Calu3 (cell line): ENCODE measurements at places on chromosomes 7 and 10. TPM values are rescaled to one million over a fixed set of nuclear protein-coding genes. Genes with fewer than 3 reads are reported as not detected.

The ACSM6 gene
- total RNA-seq: not detected in 2 replicates

The HTR5A gene
- total RNA-seq: not detected in 2 replicates

GRCh38 chr10:50432211-50433009 lies 181.1 kb upstream of the ASAH2 start:
- H3K27me3 ChIP-seq: no peaks in the 10 kb centered on the region
- no peak overlapping the region for H3K4me3 ChIP-seq
- DNase-seq: no peak
- H3K27ac ChIP-seq: no peak overlapping the region
- H3K4me1 ChIP-seq: no peaks in the 10 kb centered on the region
- H3K36me3 ChIP-seq: no peaks in the 10 kb centered on the region

GRCh38 chr7:480531-481218 lies 39.0 kb downstream of the PDGFA start:
- H3K4me3 ChIP-seq: no peak overlapping the region
- H3K27me3 ChIP-seq: peaks cover 76% of the 10 kb centered on the region
- H3K27ac ChIP-seq: no peak overlapping the region
- DNase-seq: peak; percentile 55
- H3K36me3 ChIP-seq: peaks cover 17% of the 10 kb centered on the region

DNA sequence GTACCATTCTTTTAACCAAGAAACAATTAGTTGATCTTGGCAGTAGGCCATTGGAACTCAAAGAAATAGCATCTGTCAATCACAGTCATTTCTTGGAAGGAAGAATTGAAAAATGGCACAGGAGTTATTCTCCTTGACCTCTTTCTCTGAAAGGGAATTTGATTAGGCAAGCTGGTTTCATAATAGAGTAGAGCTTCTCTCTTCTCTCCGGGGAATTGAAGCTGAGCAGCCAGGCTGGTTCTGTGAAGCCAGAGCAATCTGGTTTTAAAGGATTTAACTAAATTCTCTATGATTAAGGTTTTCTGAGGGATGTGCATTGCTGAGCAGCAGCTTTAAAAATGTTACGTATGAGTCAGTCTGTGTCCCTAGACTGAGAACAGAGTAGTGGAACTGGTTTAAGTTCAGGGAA lies 70.2 kb downstream of the AHCYL2 start:
- H3K27ac ChIP-seq: no peak overlapping the region
- H3K36me3 ChIP-seq: no peaks in the 10 kb centered on the region
- no peak for DNase-seq
- H3K27me3 ChIP-seq: no peaks in the 10 kb centered on the region
- peaks cover 10% of the 10 kb centered on the region for H3K4me1 ChIP-seq
- no peak overlapping the region for H3K4me3 ChIP-seq

DNA sequence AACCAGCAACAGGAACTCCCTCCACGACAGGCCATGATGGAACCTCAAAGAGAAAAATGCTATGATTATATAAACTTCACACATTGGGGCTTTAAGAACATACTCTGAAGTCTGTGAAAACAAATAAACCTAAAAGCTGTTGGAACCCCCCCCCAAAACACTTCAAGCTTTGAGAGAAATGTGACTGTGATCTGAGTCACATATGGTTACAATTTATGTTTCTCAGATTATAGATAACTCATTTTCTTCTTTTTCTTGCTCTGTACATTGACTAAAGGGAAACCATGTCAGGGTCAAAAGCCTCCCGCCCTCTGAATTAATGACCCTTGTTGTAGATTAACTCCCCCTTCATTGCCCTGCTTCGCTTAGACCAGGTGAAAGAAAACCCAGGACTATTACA lies 15.8 kb downstream of the VOPP1 start:
- peaks cover 86% of the 10 kb centered on the region for H3K4me1 ChIP-seq
- DNase-seq: no peak
- peak overlapping the region; percentile 4 for H3K4me3 ChIP-seq
